ENCODE measurements at places on chromosomes 7 and 10.

- no peak for DNase-seq
Measured at GRCh38 chr10:14478604-14479003, 147.9 kb upstream of the FRMD4A start.

DNA sequence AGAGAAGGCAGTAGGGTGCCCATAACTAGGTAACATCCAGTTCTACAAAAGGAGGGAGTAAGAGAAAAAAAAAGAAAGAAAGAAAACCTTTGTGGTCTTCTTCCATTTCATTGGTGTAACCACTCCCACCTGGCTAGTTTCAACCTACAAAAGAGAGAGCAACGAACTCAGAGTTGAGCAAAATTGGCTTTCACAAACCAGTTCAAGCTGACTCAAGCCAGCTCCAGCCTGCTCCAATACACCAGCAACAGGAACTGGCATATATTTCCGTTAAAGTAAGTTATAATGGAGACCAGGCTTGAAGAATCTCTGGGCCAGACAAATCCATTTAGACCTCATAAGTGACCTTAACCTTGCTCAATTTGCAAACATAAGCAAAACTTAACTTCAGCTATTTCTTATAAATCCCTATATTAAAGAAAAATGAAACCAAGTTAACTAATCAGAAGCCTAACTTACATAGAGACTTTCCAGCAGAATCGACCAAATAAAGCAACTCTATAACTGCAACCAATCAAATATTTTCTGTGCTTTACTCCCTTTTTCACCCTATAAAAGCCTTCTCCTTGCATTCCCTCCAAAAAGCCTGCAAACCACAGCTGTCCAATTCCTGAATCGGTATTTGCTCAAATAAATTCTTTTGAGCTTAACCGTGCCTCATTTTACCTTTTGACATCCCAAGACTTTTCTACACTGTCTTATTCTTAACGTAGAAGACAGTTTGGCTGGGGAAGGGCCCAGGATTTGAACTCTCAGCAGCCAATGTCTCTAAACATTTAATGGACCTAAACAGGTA lies 10.1 kb downstream of the ANKRD22 start:
- DNase-seq = no peak

DNA sequence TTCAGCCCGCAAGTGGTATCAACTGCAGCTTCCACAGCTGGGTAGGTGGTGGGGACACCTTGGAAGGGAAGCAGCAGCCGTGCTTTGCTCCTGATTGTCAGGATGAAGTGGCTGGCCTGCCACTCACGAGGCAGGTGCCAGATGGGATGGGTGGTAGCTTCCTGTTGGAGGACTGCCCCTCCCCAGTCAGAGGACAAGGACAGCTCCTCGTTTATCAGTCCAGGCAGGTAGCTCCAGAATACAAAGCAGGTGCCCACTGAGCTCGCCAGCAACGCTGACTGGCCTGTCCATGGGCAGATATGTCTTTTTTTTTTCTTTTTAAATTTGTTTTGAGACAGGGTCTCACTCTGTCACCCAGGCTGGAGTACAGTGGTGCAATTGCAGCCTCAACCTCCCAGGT lies 431.3 kb downstream of the GALNT17 start:
- no peak for DNase-seq

DNA sequence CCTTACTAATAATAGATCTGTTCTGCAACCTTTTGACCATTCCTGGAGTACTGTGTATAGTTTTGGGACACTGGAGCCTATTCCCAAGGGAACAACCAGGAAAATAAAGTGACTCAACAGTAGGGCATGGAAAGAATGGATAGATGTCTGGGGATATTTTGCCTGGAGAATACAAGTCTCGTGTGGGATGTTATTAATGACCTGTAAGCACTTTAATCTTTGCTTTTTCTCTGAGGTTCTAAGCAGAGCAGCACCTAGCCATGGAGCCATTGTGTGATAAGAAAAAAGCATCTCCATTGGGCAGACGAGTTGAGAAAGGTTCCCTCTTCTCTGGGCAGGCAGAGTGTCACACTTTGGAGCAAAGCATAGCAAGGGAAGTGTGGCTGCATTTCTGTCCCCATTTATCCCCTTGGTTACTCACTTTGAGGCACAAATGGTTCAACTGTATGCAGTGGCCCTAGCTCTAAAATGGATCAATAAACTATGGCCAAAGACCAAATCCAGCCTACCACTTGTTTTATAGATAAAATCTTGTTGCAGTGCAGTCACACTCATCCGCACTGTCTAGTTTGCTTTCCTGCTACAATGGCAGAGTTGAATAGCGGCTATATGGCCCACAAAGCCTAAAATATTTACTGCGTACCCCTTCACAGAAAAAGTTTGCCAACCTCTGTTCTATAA lies 21.0 kb upstream of the CCDC71L start:
- no peak for DNase-seq

DNA sequence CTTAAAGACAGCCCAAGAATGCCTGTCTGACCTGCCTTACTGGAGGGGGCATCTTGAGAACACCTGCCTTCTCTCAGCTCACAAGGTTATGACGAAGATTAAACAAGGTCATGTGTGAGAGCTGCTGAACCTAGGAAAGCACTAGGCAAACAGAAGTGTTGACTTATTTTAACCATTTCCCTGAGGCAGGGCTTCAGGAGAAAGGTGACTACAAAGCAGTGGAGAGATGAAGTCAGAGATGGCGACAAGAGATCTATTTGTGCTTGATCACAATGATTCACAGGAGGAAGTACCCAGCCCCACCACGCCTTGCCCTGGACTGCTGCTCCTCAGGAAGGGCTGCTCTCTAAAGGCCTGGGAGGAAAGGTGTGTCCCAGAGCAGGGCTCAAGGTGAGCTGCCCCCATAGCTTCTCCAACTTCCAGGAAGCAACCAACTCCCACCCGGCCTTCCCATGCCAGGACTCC lies 27.8 kb downstream of the STN1 start:
- DNase-seq = no peak

DNA sequence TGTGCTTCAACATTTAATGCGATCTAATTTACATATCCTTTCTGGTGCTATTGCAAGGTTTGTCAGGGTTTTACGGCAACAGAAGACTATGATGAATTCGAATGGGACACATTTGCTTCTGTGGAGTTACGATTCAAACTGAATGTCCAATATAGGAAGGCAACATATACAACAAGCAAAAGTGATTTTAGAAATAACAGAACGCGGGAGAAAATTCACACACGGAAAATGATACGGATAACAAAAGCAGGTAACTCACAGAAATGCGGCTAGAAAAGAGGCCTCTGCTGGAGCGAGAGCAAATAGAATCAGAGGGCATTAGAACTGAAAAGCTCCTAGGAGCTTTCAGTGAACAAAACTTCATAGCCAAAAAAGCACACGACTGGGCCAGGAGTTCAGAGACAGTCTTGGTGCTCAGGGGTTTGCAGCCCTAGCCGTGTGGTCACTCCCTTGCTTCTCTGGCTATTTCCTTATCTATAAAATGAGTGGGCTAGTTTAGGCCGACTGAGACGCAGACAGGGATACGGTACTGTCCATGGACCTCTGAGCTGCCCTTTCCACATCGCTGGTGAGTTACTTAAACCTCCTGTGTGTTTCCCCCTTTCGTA lies 557 bp upstream of the TAX1BP1 start:
- DNase-seq = no peak

GRCh38 chr7:55567571-55567970 lies 4.7 kb downstream of the VOPP1 start:
- no peak for DNase-seq

- no peak for DNase-seq
Measured at GRCh38 chr7:29146057-29146706, at the start of gene CPVL. TSS of gene CPVL (minus strand) at chr7:29146537. CDS start at chr7:29121061, 25,476 bp downstream.

DNA sequence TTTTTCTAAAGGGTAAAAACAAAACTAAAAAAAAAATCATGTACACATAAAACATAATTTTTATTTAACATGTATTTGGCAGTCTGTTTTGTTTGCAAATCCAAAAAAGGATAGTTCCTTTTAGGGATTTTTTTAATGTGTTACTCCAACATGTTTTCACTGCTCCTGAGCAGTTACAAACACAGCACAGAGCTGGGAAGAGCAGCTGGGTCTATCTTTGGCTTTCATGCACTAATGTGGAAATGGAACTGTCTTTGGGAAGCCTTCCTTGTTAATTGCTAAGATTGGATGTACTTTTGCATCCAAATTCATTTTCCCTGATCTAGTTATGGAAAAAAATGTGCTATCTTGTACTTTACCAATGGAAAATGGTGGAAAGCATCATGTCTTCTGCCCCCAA lies 1035.1 kb downstream of the CNTNAP2 start:
- no peak for DNase-seq

DNA sequence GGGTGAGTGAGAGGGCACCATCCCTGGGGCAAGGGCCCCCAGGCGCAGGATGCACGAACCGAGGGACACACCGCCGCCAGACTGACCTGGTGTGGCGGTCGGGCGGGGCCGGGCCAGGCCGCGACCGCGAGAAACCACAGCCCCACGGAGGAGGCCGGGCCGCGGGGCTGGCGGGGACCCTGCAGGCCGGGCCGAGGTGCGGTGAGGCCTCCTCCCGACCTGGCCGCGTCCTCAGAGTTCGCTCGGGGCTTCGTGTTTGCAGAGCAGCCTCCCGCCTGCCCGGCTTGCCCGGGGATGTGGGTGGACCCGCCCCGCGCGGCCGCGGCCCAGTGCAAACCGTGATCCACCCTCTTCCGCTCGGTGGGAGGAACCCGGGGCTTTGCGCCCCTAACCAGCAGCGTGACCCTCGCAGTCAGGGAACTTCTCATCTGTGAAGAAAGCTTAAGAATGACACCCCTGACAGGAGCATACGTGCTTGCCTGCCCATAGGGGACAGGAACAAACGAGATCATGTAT lies 20.6 kb upstream of the HOXA13 start:
- no peak for DNase-seq
